ENCODE measurements at places on chromosomes 13 and 19. TPM values are rescaled to one million over a fixed set of nuclear protein-coding genes. Genes with fewer than 3 reads are reported as not detected.

- no peak overlapping the region for H3K27ac ChIP-seq
- 0 out of 2 replicates have a peak, but pooled peaks cover 5% of the 10 kb centered on the region for H3K4me1 ChIP-seq
- no peak for DNase-seq
These were observed 96.7 kb upstream of the CLDN10 start for GRCh38 chr13:95455782-95456181.

- peaks cover 23% of the 10 kb centered on the region for H3K4me1 ChIP-seq
- peaks cover 3% of the 10 kb centered on the region for H3K27me3 ChIP-seq
- no peak for DNase-seq
- H3K27ac ChIP-seq, result no peak overlapping the region
- no peaks in the 10 kb centered on the region for H3K36me3 ChIP-seq
These were observed 49.5 kb downstream of the RFX2 start for GRCh38 chr19:6060600-6061375.

DNA sequence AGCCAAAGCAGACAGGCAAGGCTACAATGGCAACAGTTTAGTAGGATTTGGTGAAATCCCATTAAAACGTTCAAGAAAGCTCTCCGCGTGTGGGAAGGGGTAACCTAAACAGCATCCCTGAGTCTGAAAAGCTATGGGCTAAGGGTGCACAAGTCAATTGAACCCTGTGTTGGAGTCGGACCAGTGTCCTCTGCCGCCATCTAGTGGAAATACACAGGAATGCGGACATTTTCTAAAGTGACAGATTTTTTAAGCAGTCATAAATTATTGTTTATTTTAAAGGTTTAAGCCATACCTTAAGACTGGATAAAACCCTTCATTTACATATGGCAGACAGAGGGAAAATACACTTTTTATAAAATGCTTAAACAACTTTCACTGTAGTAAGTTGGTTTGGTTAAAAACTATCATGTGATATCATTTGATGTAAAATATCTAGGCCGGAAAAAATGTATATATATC, 26.5 kb upstream of the LSM14A start:
- no peak overlapping the region for H3K27ac ChIP-seq
- H3K36me3 ChIP-seq, result peaks cover 4% of the 10 kb centered on the region
- peaks cover 10% of the 10 kb centered on the region for H3K4me1 ChIP-seq
- DNase-seq, result peak; percentile 49
- no peaks in the 10 kb centered on the region for H3K27me3 ChIP-seq
- H3K4me3 ChIP-seq, result no peak overlapping the region

DNA sequence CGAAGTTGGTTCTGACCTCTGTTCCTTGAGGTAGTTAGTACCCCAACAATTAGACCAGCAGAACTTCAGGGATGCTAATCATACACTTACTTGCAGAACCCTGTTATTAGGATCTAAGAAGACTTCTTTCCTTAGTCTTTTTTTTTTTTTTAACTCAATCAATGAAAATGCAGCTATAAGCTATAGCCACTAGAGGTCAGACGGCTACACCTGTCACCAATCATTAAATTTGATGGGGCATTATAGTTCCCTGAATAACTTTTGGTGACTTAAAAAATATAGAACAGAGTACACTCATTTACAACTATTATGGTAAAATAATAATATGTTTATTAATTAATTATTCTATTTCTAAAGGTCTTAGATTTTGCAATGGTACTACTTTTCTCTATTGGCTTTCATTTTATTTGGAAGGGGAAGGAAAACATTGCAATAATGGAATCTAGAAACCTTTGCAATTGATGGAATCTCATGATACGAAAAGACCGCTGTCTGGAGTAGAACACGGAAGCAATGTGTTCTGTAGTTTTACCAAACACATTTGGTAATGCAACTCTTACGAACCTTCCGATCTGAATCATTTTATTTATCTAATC, 483.2 kb downstream of the DIAPH3 start:
- H3K27me3 ChIP-seq, result no peaks in the 10 kb centered on the region
- H3K36me3 ChIP-seq, result no peaks in the 10 kb centered on the region
- no peak for DNase-seq

DNA sequence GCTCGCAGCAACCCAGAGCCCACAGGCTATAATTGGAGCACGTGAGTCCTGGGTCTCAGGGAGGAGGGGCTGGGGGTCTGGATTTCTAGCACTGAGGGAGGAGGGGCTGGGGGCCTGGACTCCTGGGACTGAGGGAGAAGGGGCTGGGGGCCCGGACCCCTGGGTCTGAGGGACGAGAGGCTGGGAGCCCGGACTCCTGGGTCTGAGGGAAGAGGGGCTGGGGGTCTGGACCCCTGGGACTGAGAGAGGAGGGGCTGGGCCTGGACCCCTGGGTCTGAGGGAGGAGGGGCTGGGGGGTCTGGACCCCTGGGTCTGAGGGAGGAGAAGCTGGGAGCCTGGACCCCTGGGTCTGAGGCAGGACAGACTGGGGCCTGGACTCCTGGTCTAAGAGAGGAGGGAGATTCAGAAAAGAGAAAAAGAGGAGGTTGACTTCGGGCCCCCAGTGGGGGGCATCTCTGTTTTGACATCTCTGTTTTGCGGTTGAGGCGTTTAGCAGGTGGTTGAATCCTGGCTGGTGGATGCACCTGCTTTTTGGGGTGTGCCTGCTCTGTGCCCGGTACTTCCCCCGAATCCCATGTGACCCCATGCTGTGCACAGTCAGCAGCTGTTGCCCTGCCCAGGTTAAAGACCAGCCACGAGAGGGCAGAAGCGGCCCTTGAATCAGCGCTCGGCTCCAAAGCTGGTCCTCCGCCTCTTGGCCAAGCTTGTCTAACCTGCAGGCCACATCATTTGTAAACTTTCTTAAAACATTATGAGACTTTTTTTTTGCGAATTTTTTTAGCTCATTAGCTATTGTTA, 10.5 kb downstream of the PVR start:
- H3K4me1 ChIP-seq, result no peaks in the 10 kb centered on the region
- H3K4me3 ChIP-seq, result no peak overlapping the region
- no peak overlapping the region for H3K27ac ChIP-seq
- peak; percentile 83 for DNase-seq

DNA sequence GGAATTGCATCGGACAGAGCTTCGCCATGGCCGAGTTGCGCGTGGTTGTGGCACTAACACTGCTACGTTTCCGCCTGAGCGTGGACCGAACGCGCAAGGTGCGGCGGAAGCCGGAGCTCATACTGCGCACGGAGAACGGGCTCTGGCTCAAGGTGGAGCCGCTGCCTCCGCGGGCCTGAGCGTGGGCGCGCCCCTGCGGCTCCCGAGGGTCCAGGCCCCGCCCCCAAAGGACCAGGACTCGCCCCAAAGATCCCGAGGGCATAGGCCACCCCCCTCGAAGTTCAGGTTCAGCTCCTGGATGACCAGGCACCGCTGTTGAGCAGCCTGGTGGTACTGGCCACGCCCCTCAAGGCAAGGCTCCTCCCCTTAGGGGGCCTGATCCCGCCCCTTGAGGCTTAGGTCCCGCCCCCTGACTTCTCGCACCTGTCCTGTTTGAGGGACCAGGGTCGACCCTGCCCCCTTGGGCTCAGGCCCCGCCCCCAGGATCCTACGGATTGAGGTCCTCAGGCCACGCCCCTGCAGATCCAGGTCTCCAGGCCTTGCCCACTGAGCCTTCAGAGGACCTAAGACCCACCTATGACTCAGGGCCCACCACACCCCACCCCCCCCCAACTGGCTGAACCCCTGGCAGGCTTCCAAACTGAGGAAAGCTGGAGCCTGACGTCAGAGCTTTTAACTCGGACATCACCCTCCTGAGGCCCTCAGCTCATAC, 43.1 kb downstream of the CYP4F22 start:
- DNase-seq, result peak; percentile 95
- peak overlapping the region; percentile 65 for H3K4me3 ChIP-seq
- no peak overlapping the region for H3K27ac ChIP-seq
- peaks cover 61% of the 10 kb centered on the region for H3K27me3 ChIP-seq
- H3K4me1 ChIP-seq, result peaks cover 4% of the 10 kb centered on the region
- no peaks in the 10 kb centered on the region for H3K36me3 ChIP-seq

DNA sequence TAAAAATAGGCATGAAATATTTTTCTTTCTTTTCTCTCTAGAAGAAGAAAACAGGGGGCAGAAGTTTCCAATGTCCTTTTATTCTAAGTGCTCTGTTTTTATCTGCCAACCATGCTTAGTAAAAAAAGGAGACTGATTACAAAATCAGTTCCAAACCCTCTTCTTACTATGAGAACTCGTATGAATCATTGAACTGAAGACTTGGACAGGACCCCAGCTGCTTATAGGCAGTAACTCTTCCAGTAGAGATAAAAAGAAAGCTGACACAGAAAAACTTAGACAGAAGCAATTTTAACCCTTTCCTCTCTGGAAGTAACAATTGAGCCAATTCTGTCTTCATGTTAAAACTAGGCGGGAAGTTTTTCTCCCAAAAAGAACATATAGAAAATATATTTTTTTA, 24.5 kb upstream of the FREM2 start:
- no peaks in the 10 kb centered on the region for H3K27me3 ChIP-seq
- H3K4me3 ChIP-seq, result no peak overlapping the region
- H3K4me1 ChIP-seq, result no peaks in the 10 kb centered on the region
- H3K27ac ChIP-seq, result no peak overlapping the region

The MADCAM1 gene
- total RNA-seq, result 3.9 TPM

DNA sequence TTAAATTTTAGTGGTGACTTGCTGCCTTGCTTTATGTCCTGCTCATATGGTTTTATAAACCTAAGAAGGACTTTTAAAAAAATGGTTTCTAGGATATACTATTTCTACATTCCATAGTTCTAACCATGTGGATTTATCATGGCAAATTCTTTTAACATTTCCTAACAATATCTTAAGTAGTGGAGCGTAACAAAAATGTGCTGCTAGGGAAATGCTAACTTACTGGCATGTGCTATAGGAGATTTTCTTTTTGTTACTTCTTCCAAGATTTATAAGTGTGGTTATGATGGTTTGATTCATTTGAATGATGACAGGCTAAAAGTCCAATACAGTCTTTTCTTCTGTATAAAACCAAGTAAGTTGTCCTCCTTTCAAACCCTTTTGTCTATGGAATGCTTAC, 713.7 kb downstream of the SLITRK1 start:
- H3K27ac ChIP-seq, result no peak overlapping the region
- no peak for DNase-seq
- H3K4me1 ChIP-seq, result no peaks in the 10 kb centered on the region
- no peaks in the 10 kb centered on the region for H3K27me3 ChIP-seq

The SSC5D gene
- 1.8 TPM for total RNA-seq

DNA sequence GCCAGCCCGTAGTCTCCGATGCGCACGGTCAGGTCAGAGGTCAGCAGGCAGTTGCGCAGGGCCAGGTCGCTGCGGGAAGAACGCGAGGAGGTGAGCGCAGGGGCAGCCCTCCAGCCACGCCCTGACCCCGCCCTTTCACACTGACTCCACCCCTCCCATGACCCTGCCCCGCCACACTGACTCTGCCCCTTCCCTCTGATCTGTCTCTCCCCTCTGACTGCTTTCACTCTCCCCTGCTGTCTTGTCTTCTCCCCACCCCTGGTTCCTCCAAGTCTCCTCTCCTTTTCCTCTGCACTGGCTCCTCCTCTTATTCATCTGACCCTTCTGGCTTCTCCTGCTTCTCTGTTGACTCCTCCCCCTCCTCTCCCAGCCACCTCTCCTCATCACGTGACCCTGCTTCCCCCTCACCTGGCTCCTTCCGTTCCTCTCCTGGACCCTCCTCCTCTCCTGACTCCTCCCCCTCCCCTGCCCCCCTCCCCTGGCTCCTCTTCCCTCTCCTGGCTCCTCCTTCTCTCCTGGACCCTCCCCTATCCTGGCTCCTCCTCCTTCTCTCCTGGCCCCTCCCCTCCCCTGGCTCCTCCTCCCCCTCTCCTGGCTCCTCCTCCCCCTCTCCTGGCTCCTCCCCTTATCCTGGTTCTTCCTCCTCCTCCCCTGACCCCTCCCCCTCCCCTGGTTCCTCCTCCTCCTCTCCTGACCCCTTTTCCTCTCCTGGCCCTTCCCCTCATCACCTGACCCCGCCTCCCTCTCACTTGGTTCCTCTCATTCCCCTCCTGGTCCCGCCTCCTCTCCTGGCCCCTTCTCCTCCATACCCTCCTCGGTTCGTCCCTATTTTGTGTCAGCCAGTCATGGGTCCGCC, 9.9 kb downstream of the LMTK3 start:
- H3K4me1 ChIP-seq, result peaks cover 15% of the 10 kb centered on the region
- peak overlapping the region; percentile 98 for H3K27ac ChIP-seq
- peak; percentile 100 for DNase-seq
- no peaks in the 10 kb centered on the region for H3K36me3 ChIP-seq

- no peak overlapping the region for H3K27ac ChIP-seq
- H3K36me3 ChIP-seq, result no peaks in the 10 kb centered on the region
- H3K4me3 ChIP-seq, result no peak overlapping the region
These were observed 55.8 kb upstream of the NBEA start for GRCh38 chr13:34886121-34886875.

DNA sequence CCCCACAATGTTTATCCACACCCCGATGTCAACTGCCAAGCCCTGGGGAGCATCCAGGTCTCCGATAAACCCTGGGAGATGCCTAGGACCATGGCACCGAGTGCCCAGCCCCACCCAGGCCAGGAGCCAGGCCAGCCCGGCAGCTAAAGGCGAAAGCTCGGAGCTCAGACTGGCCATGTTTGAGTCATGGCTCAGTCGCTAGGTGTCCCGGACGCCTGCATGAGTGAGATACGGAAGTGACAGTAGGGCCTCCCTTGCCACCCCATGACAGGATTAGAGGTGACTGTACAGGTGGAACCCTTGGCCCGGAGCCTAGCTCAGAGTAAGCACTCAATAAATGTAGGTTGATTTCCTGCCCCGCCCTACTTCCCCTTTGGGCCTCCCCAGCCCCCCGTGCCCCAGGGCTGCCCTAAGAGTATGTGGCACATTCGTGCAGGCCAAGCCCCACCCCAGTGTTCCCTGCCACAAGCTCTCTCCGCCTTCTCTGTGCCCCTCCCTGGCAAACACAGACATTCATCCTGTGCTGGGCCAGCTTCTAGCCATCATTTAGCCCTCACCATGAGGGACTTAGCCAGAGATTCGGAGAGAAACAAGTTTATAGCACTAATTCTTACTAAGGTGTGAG, 5.8 kb upstream of the TPM4 start:
- no peak for DNase-seq
- H3K4me3 ChIP-seq, result no peak overlapping the region
- no peaks in the 10 kb centered on the region for H3K36me3 ChIP-seq
- peaks cover 29% of the 10 kb centered on the region for H3K4me1 ChIP-seq

The GARRE1 gene
- 20.8 TPM for total RNA-seq

DNA sequence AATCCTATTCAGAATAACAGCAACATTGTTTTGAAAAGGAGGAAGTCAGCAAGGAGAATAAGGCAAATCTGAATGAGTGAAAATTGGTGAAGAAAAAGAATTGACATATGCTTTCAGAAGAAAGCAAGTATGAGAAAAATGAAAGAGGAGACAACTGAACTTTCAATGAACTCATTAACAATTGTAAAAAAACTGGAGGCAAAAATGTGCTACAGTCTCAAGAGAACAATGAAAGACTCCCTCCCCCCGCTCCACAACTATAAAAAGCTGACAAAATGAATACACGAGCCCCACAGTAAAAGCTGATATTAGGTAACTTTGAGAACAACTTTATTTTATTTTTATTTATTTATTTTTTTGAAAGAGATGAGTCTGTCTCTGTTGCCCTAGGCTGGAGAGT, 373.1 kb downstream of the DIAPH3 start:
- DNase-seq, result no peak
- no peaks in the 10 kb centered on the region for H3K27me3 ChIP-seq
- peaks cover 18% of the 10 kb centered on the region for H3K4me1 ChIP-seq
- 0 out of 2 replicates have a peak overlapping the region, but pooled peaks have one; percentile 10 for H3K27ac ChIP-seq
- no peak overlapping the region for H3K4me3 ChIP-seq
- H3K36me3 ChIP-seq, result peaks cover 5% of the 10 kb centered on the region

Data from WTC11 (cell line).